ENCODE measurements at places on chromosomes 2 and 18.

DNA sequence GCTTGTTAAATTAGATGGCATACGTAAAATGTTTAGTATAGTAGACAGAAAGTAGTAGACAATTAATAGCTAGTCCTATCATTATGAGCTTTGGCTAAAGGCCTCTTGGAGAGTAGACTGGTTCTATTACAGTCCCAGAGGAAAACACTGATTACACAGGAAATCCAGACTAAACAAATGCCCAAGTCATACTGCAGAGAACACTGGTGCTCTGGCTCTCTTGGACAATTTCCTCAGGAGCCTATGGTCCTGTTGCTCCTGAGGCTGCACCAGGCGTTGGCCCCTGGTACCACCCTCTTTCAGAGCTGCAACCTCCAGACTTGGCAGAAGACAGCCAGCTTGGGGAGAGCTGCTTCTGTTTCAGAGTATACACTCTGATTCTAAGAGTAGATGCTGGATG, 41.8 kb downstream of the STAT1 start:
- no peak for DNase-seq

GRCh38 chr2:149765003-149765402, 177.4 kb upstream of the MMADHC start:
- no peak for DNase-seq

DNA sequence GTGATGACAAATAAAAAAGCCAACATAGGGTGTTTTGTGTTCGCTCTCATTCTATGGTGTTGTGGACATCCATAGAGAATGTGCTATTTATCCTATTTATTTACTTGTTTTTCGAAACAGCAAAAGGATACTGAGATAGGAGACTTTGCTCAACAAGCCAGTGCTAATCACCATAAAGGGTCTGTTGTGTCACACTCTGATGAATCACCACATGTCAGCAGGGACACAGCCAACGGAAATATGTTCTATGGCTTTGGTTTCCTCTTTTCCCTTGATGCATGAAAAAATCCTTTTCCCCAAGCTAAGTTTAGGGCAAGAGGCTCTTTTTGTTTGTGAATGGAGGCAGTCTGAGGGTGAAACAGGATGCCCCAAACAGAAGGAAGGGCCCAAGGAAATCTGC, 154.3 kb downstream of the RNF152 start:
- no peak for DNase-seq

GRCh38 chr2:62396880-62397279, 109.1 kb downstream of the TMEM17 start:
- no peak for DNase-seq

GRCh38 chr2:44100351-44100750, 68.3 kb upstream of the PPM1B start:
- no peak for DNase-seq

DNA sequence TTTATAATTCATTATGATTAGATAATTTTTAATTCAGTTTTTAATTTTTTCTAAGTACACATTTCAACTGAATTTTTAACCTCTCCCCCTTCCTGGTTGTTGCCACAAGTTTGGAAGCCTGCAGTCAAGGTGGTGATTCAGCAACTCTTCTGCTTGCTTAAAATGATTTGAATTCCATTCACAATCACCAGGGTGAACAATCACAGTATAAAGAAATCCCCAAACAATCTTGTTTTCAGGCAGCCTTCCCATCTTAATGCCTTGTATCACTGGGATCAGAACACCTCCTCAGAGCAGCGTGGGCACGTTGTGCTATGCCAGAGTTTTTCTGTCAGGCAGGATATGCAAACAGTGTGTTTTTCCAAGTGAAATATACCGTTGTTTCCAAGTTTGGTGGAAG, 46.7 kb upstream of the BARD1 start:
- DNase-seq, result no peak

- no peak for DNase-seq
Measured at GRCh38 chr2:232491139-232491780, 3.6 kb upstream of the ECEL1 start.

GRCh38 chr2:122096761-122097160, 341.3 kb downstream of the TSN start:
- DNase-seq, result no peak

- no peak for DNase-seq
Measured at GRCh38 chr2:101356521-101356920, 30.8 kb downstream of the CREG2 start.

- no peak for DNase-seq
Measured at GRCh38 chr2:8615252-8615575, 66.6 kb upstream of the ID2 start.

DNA sequence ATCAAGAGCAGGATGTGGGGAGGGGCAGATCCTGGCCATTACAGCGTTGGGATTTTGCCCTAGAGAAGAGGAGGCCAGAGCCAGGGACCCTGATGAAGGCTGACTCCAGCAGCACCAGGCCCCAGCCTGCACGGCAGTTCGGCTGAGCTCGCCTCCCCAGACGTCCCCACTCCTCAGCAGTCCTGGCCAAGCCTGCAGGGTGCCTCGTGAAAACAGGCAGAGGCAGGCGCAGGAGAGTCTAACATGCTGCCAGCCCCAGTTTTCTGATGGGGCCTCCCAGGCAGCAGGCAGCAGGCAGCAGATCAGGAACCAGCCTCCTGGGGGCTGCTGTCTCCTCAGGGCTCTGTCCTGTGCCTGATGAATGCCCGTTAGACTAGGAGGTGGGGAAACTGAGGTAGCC, 19.7 kb upstream of the GLI2 start:
- no peak for DNase-seq

- no peak for DNase-seq
Measured at GRCh38 chr2:157789933-157790511, 86.1 kb downstream of the ACVR1 start.

GRCh38 chr2:104875262-104875661, 21.3 kb downstream of the POU3F3 start:
- no peak for DNase-seq

DNA sequence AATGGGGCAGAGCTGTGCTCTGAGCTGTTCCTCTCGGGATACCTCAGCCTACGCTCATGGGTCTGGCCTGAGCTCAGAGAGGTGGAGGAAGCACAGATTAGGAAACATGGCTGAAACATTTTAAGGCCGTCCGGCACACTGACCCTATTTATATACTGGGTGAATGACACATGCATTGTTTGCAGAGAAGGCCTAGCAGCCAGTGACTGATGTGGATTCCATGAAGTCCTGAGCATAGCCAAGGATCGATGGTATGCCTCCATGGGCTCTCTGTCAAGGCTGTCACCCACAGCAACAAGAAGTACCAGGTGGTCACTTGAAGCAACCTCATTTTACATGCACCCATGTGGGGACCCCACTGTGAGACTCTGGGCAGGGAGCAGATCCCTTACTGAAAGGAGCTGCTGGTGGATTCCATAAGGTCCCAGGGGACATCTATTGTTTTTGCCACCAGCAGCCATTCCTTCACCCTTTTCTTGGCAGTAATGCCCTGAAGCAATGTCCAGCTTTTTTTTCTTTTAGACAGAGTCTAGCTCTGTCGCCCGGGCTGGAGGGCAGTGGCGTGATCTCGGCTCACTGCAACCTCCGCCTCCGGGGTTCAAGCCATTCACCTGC, 8.4 kb downstream of the PTMA start:
- DNase-seq, result no peak

DNA sequence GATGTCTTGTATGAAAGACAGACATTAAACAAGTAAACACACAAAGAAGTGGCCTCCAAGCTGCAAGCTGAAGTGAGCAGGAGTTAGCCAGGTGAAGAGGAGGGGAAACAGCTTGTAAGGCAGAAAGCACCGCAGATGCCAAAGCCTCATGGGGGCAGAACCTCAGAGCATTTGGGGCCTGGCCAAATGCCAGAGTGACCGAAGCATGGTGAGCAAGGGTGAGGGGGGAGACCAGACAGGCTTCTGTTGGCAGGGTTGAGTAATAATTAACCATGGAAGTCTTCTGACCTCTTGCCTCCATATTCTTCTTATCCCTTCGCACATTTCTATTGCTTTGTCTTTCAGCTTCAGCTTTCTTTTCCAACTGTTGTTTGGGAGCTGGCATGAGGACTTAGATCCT, 5.6 kb downstream of the QPCT start:
- DNase-seq, result no peak

- no peak for DNase-seq
Measured at GRCh38 chr2:182280118-182280517, 146.7 kb downstream of the PDE1A start.

DNA sequence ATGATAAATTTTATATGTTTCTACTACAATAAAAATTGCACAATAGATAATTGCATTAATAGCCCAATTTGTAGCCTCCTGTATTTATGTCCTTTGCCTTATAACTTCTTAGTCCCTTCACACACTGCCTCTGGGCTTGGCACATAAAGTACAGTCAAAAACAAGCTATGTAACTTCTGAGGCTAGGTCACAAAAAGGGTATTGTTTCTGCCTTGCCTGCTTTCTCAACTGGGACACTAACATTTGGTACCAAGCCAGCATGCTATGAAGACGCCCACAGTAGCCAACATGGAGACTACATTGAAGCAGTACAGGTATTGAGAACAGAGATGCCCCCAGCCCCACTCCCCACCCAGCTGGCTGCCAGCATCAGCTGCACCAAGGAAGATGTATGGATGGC, 5.4 kb upstream of the SLC3A1 start:
- DNase-seq, result no peak

- no peak for DNase-seq
Measured at GRCh38 chr2:238777369-238778067, 70.4 kb upstream of the TWIST2 start.

Measured in stimulated activated CD4-positive, alpha-beta T cell treated with anti-CD3 and anti-CD28 coated beads, Interleukin-12 subunit alpha, Interleukin-12 subunit beta, amount 100 ng/mL, for 24 hours (primary cell).